NCI-H1436 (cell line): ENCODE measurements at places on chromosomes 1 and 21.

GRCh38 chr1:50972766-50973165 is 2.7 kb downstream of the CDKN2C start:
- DNase-seq: no peak

GRCh38 chr21:38804789-38805327 is 871 bp upstream of the ETS2 start:
- DNase-seq: peak; percentile 47

GRCh38 chr1:203794764-203795440 is 521 bp upstream of the ZBED6 start:
- no peak for DNase-seq

GRCh38 chr21:37645848-37646247 is 270.4 kb downstream of the KCNJ6 start:
- DNase-seq: no peak

DNA sequence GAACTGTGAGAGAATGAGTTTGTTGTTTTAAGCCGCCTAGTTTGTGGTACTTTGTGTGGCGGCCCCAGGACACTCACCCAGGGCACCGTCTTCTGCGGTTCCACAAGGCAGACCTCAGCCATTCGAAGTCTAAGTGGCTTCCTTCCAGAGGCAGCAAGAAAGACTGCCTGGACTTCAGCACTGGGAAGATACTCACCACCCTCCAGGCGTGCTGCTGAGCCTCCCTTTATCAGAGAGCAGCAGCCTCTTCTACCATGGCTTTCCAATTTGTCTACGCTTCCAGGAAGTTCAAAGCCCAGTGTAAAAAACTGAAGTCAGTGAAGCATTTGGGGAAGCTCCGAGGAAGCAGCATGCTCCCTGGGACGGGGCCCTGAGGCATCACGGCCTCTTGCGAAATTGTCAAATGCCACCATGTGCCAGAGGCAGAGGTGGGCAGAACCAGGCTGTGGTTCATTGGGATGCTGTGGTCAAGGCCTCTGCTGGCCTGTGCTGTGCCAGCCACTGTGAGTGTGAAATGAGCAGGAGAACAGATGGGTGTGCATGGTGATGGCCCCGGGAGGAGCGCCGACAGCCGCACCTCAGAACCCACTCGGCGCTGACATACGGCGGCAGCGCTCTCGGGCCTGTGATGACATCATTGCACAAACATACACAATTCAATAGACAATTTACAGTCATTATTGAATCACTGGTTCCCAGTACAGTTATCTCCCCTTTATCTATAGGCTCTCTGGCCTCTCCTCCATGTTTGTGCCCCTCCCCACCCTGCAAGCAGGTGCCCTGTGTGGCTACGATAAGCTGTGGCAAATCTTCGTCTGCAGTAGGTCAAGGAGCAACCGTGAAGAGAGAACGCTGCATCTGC is 110.4 kb downstream of the PDE9A start:
- DNase-seq: no peak

DNA sequence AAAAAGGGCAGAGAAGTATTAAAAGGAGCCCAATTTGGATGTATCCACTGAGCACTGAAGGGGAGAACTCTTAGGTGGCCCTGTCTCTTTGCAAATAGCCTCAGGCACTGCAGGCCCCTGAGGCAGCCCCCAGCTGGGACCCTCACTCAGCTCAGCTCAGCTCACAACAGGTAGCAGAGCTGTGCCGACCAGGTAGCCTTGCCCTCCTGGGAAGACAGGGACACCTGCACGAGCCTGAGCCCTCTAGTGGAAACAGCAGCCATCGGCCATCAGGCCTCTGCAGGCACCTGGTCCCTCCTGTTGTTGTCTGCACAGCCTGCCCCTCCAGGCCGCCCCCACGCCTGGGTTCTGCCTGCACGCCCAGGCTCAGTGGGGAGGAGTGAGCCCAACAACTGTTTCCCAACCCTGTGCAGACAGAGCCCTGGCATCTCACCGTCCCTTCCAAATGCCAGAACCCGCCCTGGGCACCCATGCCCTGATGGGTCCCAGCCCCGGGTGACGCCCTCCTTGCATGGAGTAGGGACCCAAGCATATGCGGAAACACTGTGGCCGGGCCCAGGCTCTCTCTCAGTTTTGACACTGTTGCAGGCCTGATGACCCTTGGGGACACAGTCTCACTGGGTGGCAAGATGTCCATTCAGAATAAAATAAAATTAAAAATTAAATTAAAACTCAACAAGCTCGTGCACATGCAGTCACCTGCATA is 60.0 kb upstream of the AJAP1 start:
- peak; percentile 47 for DNase-seq
